ENCODE measurements at places on chromosomes 5 and 9.

GRCh38 chr5:176183321-176184074 is 54.7 kb upstream of the SIMC1 start:
- DNase-seq = no peak

- no peak for DNase-seq
Measured at GRCh38 chr5:91390268-91390667, 7.2 kb upstream of the ARRDC3 start.

DNA sequence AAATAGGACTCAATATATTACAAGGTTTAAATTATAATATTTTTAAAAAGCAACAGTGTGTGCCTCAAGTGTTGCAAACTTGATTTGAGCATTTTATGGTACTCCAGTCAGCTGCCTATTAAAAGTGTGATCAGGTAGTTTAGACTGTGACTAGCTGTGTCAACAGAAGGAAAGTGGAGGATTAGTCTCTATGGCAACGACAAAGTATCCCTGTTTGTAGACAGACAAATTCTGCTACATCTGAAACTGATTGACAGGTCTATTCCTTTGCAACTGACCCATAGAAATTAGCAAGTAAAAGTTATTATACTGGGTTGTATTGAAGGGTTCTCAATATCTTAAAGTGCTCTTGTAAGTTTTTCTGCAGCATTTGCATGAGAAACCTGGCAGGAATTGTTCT is 249.8 kb upstream of the ARRDC3 start:
- no peak for DNase-seq

GRCh38 chr5:150520747-150521521 is 13.0 kb downstream of the NDST1 start:
- DNase-seq = no peak

- no peak for DNase-seq
Measured at GRCh38 chr5:179413086-179413690, 67.9 kb upstream of the ADAMTS2 start.

All from T1000 (cell line).